ENCODE measurements at places on chromosomes 6 and 20.

GRCh38 chr6:150143516-150144293 is 861 bp downstream of the PPP1R14C start:
- DNase-seq: no peak

DNA sequence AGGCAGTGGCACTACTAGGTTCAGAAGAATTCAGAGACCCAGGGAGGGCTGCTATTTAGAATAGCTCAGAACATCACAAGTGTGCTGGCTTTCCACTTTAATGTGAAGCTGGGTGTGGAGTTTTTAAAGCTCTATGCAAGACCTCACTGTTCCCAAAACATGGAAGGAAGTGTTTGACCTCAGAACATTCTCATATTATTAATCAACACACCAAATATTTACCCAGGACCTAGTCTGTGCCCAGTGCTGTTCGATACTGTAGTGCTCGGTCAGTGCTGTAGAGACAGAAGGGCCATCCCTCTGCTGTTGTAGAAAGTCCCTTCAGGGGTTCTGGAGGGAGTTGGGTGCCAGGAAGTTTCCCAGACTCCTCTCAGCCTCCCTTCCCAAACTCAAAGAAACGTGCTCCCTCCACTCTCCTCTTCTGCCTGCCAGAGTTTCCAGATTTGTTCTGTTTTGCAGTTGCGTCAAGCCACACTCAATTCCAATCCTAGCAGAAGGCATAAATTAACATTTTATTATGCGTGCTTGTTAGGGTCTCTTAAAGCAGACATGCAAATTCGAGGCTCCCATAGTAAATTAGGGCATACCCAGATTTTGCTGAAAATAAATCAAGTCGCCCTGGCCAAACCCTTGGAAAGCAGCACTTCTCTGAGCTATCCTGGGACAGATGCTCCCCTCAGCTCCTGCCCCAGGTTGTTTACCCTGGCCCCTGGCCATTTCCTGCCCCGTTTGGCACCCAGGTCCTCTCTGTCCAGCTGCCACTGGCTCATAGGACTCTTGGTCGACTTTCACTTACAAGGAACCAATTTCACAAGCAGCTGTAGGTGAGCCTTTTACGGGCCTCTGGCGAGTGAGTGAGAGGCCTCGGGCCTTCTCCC is 248.6 kb downstream of the HIVEP2 start:
- no peak for DNase-seq

DNA sequence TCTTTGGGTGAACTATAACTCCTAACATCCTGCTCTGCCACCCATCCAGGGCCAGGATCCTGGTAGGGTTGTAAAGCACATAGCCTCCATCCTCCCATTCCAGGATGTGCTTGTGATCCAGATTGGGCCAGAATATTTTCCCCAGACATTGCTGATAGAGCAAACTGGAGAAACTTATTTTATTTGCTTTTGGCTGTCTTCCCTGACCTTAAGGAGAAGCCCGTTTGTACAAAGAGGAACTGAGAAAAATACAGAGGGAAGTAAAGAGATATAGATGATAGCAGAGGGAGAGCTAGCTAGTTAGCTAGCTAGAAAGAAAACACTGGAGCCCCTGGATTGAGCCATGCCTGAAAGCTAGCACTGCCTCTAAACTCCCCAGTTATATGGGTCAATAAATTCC is 9.0 kb upstream of the HDAC2 start:
- DNase-seq: no peak

DNA sequence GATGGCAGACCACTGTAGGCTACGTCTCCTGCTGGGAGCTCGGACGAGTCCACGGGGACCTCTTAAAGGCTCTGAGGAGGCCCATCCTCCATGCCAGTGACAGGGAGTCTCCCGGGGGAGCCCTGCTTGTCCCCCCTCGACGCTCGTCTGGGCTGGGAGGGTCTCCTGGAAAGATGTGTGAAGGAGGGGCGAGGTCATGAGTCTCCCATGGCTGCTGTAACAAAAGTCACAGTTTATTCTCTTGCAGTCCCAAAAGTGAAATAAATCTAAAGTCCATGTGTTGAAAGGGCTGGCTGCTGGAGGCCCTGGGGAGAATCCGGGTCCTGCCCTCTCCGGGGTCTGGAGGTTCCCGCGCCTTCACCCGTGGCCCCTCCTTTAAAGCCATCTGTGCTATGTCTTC is 67.1 kb upstream of the GATA5 start:
- DNase-seq: no peak

DNA sequence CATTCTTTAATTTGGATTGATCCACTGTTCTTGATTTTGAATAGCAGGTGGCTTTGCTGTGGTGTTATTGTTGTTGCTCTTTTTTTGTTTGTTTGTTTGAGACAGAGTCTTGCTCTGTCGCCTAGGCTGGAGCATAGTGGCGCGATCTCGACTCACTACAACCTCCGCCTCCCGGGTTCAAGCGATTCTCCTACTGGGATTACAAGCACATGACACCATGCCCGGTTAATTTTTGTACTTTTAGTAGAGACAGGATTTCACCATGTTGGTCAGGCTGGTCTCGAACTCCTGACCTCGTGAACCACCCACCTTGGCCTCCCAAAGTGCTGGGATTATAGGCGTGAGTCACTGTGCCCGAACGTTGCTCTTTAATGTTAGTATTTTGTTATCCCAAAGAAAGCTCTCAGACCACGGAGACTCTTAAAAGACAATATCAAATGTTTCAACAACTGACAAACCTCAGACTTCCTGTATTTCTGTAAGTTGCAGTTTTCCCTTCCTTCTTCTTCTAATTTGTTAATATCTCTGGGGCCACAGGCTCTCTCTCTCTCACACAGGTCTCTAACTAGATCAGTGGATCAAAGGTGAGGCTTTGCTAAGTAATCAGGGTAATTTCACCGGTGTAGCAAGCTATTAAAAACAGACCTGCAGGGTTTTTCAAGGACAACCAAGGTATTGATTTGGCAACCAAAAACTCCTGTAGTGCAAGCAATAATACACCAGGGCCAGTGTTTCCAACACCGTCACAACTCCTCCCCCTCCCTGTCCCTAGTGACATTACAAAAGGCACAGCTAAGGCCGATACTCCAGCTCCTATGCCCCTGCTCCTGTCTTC is 48.8 kb upstream of the ZNF217 start:
- no peak for DNase-seq

GRCh38 chr6:133623065-133623464 is 265.8 kb upstream of the TCF21 start:
- no peak for DNase-seq

GRCh38 chr6:139600919-139601475 is 226.5 kb upstream of the CITED2 start:
- DNase-seq: no peak

DNA sequence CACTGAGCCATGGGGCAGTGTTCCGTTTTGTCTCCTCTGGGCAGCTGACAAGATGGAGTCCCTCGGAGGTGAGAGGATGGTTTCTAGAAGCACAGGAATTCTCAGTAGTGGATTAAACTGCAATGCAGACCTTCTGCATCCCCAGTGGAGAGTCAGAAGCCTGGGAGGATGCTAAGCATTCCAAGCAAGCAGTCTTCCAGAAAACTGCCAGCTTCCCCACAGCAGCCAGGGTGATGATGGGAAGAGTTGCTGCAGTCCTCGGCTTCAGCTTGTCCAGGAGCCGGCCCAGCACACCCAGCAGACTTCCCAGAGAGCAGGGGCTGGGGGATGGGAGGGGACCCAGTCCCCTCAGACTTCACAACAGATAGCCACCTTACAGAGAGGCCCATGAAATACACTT is 163.6 kb downstream of the LY86 start:
- DNase-seq: no peak

GRCh38 chr6:74170118-74170517 is 474.1 kb downstream of the CD109 start:
- no peak for DNase-seq

- DNase-seq: no peak
These were observed 69.2 kb downstream of the TIAM2 start for GRCh38 chr6:155064303-155064702.

DNA sequence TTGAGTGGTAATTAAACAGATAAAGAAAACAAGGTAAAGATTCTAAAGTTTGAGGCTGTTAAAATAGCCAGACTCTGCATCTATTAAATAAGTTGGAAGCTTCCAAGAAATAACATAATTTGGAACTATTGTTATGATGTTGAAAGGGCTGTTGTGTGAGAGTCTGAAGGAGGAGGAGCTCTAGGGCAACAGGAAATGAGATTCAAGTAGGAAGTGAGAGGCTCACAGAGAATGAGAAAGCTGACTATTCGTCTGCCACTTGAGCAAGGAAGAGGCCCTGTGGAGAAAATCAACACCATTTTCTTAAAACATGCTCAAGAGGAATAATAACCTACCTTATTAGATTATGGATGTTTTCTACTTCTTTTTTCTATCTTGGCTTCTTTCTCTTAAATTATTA is 185.2 kb downstream of the SLC24A3 start:
- no peak for DNase-seq

DNA sequence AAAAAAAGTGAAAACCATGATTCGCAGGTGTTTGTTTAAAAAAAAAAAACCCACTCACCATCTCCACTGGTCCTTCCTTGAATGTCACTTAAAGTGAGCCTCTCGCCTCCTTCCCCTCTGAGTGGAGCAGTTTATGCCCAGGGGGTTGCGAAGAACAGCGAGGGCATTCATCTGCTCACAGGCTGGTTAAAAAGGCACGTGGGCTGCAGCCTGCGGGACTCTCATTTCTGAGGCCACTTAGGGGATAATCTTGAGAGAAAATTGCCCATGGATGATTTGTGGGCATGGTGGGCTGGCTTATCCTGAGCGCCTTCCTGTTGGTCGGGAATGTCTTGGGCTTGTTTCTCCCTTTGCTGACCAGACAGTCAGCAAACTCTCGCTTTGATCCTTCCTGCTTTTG is 18.9 kb downstream of the BCAS4 start:
- DNase-seq: no peak

DNA sequence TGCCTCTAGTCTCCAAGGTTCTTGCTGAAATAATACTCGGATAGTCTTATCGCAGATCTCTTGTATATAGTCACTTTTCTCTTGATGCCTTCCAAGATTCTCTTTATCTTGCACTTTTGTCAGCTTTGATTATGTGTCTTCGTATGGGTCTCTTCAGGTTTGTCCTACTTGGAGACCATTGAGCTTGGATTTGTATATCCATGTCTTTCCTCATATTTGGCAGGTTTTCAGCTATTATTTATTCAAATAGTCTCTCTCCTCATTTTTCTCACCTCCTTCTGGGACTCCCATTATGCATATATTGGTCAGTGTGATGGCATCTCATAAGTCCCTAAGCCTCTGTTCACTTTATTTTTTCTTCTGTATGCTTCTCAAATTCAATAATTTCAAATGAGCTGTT is 23.0 kb downstream of the ECI2 start:
- no peak for DNase-seq

DNA sequence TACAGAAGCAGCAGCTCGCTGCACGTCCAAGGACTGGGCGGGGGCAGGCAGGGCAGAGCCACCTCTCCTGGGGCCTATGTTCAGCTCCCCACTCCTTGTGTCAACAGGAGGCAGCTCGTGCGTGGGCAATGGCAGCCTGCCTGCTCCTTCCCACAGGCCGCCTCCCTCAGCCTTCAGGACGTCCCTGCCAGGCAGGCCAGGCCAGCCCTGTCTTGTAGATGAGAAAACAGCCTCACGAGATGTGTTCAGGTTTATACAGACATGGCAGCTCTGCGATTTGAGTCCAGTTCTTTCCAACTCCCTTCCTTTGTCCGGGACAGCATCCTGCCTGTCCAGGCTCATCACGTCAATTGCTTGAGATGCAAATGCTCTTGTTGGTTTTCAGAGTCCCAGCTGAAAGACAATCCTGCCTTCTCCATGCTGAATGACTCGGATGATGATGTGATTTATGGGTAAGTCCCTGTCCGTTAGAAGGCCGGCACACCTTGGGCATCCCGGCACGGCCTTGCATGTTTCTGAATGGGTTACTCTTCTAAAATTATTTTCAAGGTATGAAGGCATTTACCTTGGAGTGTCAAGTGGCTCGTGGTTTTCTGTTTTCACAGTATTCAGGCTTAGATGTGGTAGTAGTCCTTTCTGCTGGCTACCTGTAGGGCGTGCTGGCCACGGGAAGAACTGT is 13.5 kb downstream of the DYNLT1 start:
- DNase-seq: no peak

DNA sequence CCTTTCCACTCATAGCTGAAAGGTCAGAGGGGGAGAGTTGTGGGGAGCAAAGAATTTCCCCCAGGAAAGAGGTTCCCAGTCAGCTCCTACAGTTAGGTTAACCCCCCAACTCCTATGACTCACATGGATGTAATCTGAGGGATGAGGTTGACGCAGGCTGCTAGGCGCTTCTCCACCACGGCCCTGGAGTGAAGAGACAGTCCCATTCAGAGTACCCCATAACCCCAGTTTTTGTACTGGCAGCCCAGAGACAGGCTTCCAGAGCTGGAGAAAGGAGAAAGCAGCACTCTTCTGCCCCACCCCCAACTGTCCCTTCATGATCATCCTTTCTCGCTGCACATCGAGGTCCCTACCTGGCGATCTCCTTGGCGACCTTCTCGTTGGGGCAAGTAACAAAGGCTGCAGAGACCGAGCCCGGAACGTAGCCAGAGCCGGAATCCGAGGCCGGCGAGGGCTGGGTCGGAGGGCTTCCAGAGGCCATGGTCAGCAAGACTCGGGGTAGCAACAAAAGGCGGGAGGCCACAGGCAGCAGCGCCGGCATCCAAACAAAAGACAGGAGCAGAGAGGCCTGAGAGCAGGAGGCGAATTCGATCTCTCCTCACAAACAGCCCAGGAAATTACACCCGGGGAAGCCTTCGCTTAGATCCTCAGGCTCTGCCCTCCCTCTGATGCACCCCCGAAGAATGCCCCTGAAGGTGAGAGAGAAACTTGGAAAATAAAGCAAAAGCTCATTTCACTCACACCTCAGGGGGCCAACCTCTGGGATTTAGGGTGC is 592 bp downstream of the CUTA start:
- DNase-seq: no peak

DNA sequence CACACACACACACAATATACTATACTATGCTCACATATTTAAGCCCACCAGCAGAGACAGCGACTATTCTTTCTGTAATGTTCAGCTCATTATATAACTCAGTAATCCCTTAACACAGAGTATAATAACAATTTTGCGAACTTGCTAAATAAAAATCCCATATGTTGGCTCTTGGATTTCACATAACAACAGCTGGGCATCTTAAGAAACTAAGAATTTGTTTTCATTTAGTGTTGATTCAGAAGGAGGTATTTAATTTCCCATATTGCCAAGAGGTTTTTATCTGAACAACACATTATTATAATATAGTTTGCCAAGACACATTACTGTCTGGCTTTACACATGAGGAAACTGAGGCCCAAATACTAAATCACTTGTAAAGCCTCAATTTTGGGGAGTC is 7.4 kb downstream of the ECT2L start:
- no peak for DNase-seq

GRCh38 chr6:34633785-34634184 is 62.8 kb downstream of the ILRUN start:
- no peak for DNase-seq

GRCh38 chr6:36955136-36955535 is 598 bp downstream of the PI16 start:
- DNase-seq: no peak

DNA sequence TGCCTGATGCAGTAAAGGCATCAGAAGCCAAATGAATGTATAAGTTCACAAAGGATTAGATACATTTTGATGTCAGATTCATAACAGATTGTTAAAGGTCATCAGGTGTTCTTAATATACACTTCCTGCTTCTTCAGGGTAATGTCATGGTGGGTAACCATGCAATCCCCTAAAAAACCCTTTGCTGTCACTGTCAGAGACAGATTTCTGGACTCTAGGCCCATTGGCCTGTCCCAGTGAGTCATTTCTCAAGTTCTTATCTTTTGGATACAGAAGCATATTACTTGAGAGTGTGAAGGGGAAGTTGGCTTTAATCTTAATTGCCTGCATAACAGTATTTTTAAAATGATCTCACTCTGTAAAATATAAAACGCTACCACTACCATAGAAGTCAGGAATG is 895.6 kb upstream of the MAP3K7 start:
- DNase-seq: no peak

- no peak for DNase-seq
These were observed 10.6 kb upstream of the WFDC8 start for GRCh38 chr20:45589725-45590124.
